DMS 273 treated with DMSO at 0.1 percent for 48 hours (cell line): ENCODE measurements at places on chromosomes 6 and 20.

- no peak for DNase-seq
Measured at GRCh38 chr20:61253640-61254511, 1.8 kb downstream of the CDH4 start.

DNA sequence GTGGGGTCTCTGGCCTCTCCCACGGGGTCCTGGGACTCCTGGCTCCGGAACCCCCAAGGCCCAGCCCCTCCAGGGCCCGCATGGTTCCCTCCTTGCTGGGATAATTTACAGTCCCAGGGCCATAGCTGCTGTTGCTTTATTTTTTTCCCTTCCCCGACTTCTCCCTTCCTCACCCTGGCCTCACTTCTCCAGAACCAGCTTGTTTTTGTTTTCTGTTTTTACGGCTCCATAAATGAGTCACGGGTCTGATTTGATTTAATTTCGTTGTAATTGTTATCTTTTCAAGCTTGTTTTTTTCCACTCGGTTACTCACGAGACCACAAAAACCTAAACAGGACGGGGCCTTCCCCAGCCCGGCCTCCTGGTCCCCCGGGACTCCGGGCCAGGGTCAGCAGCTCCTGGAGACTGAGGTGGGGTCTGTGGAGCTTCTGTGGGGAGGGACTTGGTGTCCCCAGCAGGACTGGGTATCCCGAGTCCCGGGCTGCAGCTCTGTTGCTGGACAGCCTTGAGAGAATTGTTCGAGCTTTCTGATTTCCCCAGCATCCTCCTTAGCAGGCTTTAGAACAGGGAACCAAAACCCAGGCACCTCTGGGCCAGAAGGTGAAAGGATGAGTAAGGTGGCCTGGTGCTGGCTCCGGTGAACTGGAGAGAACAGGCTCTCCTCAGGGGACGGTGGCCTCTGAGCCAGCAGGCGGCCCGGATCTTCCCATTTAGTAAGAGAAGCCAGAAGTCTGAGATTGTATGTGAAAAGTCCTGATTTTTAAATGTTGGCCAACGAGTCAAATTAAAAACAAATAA is 94.9 kb downstream of the CEBPB start:
- DNase-seq, result no peak

GRCh38 chr6:119395192-119395591 is 45.6 kb upstream of the MAN1A1 start:
- no peak for DNase-seq

DNA sequence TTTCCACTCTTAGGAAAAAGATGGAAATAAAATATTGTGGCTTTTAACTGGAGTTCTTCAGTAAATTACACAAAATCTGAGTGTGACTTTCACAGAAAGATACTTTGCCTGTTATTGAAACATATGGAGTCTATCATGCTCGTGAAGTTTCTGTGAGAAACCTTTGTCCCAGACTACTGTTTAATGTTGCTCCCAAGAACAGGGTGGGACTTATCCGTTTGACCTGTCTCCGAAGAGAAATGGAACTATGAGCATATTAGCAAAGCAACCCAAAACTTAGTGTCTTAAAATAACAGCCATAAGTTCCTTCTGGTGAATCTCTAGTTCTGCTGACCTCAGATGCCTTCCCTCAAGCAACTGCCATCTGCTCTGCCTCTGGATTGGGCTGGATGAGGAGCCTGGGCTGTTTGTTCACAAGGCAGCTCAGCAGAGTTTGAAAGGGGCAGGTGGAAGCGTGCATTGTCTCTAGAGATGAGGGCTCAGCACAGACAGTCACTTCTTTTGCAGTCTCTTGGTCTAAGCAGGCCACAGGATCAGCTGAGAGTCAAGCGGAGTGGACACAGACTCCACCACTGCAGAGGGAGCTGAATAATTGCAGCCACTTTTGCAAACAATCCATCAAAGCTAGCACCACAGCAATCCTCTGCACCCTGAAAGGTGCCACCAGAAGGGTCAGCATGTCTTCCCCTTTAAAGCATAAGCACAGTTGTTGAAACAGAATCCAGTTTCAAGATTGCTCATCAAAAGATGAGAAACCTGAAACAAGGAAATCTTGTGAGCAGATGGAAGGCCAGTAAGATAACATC is 52.8 kb downstream of the MYB start:
- peak; percentile 80 for DNase-seq

- no peak for DNase-seq
Measured at GRCh38 chr20:35237486-35237885, 11.0 kb downstream of the MMP24 start.

- DNase-seq, result no peak
Measured at GRCh38 chr20:542777-543368, 717 bp downstream of the CSNK2A1 start.

DNA sequence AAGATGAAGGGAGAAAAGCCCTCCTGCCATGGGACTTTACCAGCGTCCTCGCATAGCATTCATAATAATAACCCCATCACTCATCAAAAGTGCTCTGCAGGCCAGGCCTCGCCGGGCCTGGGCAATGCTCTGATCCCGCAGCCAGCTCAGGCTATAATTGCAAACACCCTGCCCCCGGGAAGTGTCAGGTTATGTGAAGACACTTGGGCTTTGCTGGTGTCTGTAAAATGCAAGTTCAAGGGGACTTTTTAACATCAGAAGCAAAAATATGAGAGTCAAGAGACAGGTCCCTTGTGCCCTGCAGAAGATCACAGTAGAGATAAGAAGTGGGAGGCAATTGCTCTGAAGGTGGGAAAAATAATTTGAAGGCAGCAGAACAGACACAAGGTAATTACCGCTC is 381.0 kb downstream of the MAFB start:
- no peak for DNase-seq

DNA sequence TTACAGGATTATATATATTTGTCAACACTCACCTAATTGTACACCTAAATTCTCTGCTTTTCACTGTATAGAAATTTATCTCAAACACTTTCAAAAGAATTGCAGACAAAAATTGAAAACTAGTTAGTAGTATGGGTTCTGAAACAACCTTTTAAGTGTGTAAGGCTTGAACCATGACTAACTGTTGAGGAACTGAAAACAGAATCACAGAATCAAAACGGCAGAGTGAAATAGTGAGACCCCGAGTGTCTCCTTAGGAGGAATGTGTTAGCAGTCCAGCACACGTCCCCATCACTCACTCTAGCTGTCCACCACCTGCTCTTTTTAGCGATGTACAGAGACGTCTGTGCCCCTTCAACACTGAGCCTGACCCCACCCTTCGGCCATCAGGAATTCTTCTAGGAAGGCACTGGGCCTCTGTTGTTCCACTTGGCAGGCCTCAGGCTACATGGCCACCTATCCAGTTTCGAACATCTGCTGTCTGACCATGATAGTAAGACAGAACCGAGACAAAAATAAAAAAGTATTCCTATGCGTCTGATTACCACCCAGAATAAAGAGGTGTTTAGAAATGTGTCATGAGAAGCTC is 227.4 kb downstream of the C6orf118 start:
- DNase-seq, result no peak

GRCh38 chr6:125798734-125799508 is 8.2 kb downstream of the NCOA7 start:
- DNase-seq, result no peak

GRCh38 chr6:36469946-36470345 is 27.1 kb downstream of the KCTD20 start:
- no peak for DNase-seq

DNA sequence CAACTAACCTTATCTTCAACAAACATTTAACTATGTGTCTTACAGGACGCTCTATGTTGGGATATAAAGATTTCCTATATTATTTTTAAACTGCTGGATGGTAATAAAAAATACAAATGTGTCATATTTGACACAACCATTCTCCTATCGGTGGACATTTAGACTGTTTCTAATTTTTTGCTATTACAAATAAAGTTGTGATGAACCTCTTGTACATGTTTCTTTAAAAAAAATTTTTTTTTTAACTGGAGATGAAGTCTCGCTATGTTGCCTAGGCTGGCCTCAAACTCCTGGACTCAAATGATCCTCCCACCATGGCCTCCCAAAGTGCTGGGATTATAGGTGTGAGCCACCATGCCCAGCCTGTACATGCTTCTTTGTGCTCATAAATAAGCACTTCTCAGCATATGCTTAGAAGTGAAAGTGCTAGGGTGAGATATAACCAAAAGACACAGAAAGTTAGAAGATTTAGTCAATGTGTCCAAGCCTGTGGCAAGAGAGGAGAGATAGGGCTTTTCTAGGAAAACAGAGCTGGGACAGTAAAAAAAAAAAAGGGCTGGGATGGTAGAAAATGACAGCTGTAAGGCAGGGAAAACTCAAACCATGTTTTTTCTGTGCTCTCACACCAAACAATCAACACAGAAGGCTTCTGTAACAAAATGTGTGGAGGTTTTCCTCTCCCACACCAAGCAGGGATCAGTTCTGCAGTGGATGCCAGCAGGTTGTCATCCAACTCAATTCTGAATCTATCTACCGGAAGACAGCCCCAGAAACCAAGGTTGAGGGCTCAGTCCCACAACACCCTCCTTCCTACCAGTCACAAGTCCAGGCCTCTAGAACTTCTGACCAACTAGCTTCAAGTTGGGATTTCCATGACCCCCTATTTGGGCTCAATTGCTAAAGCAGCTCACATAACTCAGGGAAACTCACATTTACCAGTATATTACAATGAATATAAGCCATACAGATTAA is 70.0 kb upstream of the SMIM29 start:
- no peak for DNase-seq

DNA sequence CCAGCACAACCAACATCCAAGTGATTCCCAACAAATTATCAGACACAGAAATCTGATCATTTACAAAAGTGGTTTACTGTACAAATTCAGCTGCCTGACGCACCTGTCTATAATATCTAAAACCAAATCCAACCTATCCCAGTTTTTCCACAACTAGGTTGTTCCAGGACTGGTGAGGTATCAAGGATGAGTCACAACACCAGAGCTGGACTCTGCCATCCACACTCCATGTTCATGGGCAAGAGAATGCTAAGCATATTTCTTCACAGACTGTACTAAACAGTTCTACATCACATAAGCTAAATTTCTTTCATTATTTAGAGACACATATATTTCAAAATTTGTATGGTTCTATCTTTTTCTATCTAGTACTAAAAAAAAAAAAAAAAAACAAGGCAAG is 141.6 kb downstream of the BTBD9 start:
- no peak for DNase-seq

DNA sequence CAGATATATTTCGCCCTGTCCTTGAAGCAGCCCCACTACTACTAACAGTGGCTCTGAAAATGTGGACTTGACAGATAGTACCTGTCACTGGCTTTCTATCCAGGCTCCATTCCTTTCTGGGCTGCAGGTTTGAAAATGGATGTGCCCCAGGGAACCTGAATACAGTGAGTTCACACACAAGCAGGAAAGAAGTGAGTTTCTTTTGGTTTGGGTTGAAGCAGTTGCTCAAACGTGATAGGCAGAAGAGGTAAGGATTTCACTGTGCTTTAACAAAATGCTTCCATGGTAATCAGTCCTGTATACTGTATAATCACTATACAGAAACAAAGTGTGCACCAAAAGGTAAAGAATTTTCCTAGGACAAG is 382.9 kb downstream of the PRKN start:
- DNase-seq, result no peak

DNA sequence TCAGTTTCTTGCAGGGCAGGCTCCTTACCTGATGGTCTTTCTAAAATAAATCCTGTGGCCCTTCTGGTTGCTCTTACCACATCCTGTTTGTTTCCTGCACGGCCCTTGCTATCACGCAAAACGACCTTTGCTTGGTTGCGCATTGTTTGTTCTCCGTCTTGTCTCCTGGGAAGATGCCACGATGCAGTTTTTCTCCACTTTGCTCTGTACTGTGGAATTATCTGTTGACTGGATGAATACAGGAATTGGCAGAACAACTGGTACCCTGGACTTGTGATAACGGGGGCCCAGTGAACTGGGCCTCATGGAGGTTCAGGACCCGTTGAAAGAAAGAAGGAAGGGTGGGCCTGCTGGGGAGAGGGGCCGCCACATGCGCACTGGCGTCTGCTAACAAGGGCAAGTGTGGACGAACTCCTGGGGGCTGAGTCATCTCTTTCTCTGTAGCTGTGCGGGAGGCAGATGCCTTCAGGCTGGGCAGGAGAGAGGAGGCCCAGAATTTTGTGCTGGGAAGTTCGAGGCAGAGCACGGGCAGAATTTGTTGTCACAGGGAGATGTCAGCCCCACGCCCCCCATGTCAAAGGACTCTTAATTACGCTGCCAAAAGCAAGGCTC is 139.9 kb downstream of the BMP7 start:
- DNase-seq, result no peak

GRCh38 chr6:42889815-42890214 is 10.4 kb downstream of the RPL7L1 start:
- DNase-seq, result no peak

GRCh38 chr20:18790787-18791186 is 22.8 kb upstream of the SCP2D1 start:
- DNase-seq, result no peak

- DNase-seq, result no peak
Measured at GRCh38 chr20:12276011-12276673, 358.4 kb downstream of the BTBD3 start.

GRCh38 chr6:142874676-142875075 is 70.3 kb downstream of the HIVEP2 start:
- DNase-seq, result no peak

DNA sequence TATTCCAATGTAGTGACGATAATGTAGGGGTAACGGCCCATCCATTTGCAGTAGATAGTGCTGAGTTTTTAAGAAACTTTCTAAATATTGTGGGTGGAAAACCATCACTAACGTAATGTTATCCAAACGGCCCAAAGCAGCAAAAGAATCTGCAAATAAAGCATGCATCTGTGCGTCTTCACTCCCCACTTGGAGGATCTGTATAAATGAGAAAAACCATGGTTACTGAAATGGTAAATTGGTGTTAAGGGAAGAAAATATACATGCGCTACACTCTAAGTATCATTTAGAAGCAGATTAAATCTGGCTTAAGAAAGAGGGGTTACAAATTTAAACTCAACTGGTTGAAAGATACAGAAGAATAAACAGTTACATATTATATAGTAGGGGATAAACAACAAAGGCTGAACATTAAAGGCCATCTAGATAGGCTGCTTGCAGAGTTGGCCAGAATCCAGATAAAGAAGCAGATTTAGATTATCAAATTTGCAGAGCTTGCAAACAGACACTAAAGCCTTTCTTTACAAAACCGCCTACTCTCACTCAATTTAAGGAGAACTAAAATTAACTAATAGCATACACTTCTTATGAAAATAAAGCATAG is 93.3 kb downstream of the SESN1 start:
- no peak for DNase-seq

DNA sequence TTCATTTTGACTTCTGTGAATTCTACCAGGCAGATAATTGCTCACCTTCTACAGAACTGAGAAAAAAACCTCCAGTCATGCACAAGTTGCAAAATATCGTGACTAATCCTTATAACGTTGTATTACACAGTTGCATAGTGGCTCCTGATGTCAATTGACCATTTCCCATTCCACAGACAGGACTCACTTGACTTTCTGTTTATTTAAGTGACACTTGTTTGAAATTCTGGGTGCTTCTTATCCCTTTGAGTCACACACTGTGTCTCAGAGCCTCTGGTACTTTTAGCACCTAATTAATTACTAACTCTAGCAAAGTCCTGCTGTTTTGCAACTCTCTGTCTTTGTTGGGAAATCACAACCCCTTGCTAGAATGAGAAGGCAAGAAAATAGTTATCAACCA is 16.2 kb upstream of the RSPO3 start:
- no peak for DNase-seq
